ENCODE measurements at places on chromosomes 4 and X.

GRCh38 chr4:4752025-4752424, 107.4 kb upstream of the MSX1 start:
- no peak for DNase-seq

GRCh38 chr4:108396900-108397497, 223.4 kb upstream of the RPL34 start:
- DNase-seq: no peak

DNA sequence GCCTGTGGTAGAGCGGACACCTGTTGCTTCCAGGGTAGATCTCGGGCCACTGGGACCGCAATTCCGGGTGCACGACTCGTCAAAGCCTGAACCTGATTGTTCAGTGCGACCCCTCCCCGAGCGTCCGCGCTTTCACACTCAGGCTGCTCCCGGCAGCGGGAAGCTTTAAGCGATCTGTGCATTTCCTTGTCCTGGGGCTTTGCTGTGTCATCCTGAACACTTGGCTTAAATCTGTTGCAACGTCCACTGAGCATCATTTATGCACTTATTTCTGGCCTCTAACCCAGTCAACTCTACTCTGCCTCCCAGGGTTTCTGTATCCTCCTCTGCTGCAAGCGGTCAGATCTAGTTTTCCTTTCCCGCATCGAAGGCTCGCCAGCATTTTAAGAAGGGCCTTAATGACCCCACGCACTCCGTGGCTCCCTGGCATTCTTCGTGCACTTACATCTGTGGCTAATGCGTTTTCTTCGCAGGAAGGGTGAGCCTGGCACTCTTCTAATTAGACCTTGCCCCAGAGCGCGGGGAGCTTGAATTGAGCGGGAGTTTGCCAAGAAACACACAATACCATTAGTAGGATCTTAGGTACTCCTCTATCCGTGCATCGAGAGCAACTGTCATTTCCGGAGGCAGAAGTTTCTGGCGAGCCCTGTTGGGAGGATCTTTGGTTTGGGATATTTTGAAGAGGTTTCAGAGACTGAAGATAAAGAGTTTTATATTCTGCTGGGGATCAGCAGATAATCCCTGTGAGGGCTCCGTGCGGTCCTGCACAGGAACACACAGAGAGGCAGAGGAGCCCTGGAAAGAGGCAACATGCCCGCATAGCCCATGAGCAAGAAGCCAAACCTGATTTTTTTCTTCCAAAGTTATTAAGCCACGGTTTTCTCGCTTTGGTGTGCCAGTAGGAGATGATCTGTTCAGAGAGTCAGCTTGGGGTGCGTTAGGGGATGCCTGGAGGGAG, 654 bp upstream of the DDIT4L start:
- no peak for DNase-seq

DNA sequence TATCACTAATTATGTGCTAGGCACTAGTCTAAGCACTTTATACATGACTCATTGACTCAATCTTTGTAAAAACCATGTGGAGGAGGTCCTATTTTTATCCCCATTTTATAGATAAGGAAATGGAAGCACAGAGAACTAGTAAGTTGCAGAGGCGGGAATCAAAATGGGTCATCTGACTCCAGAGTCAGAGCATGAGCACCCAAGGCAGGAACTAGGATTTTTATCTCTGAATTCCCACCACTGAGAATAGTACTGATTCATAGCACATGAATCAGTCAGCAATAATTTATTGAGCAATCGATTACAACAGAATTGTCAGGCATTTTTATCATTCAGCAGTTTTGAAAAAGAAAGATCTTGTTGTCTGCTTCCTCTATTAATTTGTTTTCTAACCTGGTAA, 19.3 kb downstream of the SCARB2 start:
- DNase-seq: no peak

DNA sequence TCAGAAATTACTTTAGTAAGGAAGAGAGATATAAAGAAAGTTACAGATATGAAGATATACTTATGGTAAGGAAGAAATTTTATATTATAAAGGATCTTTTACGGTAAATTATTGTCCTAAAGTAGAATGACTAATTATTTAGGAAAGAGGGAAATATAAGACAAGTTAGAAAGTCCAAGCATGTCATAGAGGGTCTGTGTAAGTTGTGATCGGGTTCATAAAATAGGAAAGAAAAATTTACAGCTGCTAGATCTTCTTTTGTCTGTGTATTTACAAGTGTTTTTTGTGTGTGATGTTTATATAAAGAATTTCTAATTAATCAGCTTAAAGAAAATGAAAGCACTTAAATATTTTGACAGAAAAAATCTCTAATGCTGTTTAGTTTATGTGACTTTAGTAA, 1054.9 kb upstream of the DIAPH2 start:
- no peak for DNase-seq

DNA sequence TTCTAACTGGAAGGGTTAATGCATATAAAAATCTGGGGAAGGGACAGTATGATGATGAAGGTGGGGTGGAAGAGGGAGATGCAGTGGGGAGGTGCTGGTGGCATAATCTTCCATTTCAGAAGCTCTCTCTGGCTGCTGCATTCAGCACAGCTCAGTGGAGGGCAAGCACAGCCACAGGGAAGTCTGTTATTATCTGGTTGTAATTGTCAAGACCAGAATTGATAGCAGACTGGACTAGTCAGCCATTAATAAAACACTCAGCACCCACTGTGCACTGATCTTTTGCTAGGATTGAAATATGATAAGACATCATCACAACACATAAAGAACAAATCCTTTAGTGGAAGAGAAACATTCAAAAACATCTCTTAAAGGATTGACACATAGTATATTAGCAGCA, 414.2 kb upstream of the LCORL start:
- no peak for DNase-seq

DNA sequence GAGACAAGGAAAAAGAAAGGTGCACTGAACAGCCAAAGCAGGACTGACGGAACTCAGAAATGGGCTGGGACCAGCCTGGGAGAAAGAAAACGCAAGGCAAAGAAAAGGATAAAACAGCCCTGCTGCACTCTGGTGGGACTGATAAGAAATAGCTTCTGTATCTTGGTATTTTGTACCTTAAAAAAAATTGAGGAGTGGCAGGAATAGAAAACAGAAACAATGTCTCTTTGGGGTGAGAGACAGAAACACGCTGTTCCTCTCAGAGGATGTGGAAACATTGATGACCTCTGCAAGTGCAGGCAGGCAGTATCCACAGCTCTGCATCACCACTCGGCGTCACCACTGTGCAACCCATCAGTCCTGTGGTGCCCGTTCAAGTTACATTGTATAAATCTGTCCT, 152.5 kb upstream of the SPRY1 start:
- DNase-seq: no peak

DNA sequence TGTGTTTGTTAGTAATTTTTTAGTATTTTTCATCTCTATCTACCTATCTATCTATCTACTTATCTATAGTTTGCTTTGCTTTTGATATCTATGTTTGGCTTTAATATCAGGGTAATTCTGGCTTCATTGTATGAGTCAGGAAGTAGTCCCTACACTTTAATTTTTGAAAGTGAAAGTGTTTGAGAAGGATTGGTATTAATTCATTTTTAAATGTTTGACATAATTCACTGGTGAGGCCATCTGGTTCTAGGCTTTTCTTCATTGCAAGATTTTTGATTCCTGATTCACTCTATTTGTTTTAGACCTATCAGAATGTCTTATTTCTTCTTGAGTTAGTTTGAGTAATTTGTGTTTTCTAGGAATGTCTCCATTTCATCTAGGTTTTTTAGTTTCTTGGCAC, 20.2 kb upstream of the TCP11X2 start:
- DNase-seq: no peak

DNA sequence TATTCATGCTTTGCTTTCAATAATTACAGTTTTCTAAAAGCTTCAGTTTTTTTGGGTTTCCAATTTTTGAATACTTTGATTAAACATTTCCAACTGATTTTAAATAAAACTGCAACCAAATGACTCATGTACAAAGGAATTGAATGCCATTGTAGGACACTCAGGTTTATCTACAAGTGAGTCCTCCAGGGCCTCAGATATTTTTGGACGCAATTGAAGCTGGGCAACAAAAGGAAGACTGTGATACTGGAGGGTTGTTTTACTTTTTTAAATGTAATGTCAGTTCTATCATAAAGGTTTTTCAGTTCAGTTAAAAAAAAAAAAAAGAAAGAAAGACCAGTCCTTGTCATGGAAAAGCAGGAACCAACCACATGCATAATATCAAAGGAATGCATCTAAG, 64.2 kb downstream of the MAGEA10 start:
- no peak for DNase-seq

DNA sequence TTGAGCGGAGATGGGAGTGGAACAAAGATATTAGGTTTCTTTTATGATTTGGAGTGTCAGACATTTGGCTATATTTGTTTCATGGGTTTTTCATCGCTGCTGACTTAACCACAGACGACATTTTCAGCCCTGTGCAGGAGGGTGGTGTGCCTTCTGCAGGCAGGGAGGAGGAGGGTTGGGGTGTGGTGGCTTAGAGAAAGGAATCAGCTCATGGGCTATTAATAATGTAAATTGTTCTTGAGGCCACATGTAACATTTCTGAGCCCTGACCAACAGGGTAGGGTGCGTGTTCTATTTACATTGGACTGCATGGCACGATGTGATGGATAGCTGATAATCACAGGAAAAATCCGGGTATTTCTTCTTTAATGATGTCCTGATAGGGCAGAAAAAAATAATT, 67.6 kb downstream of the POLA1 start:
- no peak for DNase-seq

DNA sequence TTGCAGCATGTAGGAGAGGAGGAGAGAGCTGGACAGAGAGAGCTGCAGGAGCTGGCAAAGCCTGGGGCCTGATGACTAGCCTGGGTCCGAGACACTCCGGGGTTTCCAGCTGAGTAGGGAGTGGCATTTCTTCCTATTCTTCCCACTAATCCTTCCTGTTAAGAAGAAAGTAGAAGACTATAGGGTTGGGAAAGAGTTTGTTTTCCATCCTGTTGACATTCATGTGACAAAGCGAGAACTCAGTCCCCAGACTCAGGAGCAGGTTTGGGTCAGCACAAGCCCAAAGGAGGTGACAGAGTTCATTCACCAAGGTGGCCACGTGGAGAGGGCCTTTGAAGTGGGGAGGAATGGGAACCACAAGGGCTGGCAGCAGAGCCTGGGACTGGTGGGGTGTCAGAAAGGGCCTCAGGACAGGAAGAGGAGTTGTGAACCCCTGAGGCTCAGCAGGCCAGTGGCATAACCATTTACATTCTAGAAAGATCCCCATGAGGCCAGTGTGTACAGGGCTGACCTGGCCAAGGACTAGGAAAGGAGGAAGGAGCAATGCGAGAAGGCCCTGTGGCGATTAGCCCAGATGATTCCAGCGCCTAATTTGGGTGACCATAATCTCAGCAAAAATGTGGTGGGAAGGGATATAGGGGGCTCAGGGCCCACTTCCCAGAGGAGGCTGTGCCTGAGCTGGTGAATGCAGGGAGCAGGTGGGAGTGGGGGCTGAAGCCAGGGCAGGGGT, 3.3 kb upstream of the HAUS3 start:
- DNase-seq: no peak

DNA sequence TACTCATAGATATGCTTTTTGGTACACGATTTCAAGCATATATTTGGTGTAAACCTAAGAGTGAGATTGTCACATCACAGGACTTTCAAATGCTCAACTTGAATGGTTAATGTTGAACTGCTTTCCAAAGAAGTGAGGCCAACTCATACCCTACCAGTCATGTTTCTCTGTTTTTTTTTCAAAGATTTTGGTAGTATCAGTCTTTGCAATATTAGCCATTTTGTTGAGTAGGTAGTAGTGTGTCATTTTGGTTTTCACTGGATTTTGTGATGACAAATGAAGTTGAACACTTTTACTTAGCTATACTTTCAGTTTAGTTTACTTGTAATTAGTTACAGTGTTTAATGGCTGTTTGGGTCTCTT, 12.5 kb upstream of the HS3ST1 start:
- no peak for DNase-seq

GRCh38 chr4:4696530-4696929, 154.7 kb upstream of the STX18 start:
- no peak for DNase-seq

GRCh38 chrX:13898083-13898482, 81.2 kb upstream of the GPM6B start:
- DNase-seq: no peak

DNA sequence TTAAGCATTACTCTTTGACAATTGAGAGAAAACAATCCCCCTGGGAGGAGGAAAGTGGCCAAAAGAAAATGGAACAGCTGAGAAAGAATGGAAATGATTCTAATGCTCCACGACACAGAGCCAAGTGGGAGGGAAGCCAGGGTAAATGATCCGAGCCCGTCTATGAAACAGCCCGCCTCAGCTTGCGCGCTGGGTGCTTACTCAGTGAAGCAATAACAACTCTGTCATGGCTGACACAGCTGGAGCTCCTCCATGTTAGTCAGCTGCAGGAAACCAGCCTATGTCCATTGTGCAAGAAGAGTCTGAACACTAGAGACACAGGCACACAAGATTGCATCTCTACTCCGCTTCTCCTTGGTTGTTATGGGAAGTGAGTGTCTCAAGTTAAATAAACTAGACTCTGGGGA, 19.3 kb downstream of the NOA1 start:
- no peak for DNase-seq

GRCh38 chr4:177509226-177509745, 67.0 kb upstream of the AGA start:
- DNase-seq: no peak

- no peak for DNase-seq
Observed at GRCh38 chr4:139458543-139458942, 4.6 kb downstream of the RAB33B start.
